ENCODE measurements at places on chromosomes 13 and 19. TPM values are rescaled to one million over a fixed set of nuclear protein-coding genes. Genes with fewer than 3 reads are reported as not detected.

LHB gene
- total RNA-seq: 1.2 TPM

DAND5 gene
- total RNA-seq: not detected

C1QTNF9 gene
- not detected for total RNA-seq

USHBP1 gene
- total RNA-seq: not detected

ZNF835 gene
- 0.64 TPM for total RNA-seq

ODAD3 gene
- total RNA-seq: not detected

ZNF333 gene
- 23.4 TPM for total RNA-seq

CHAF1A gene
- total RNA-seq: 9.7 TPM

KIR2DL3 gene
- not detected for total RNA-seq

SYNE4 gene
- 1.2 TPM for total RNA-seq

ZNF177 gene
- total RNA-seq: 2.6 TPM

ZNF254 gene
- total RNA-seq: 7.6 TPM

HRC gene
- not detected for total RNA-seq

AMER2 gene
- total RNA-seq: not detected

ZNF573 gene
- 12.3 TPM for total RNA-seq

MEDAG gene
- total RNA-seq: 13.6 TPM

ZFP28 gene
- 4.2 TPM for total RNA-seq

THSD8 gene
- total RNA-seq: not detected

CATSPERD gene
- total RNA-seq: not detected

All from epithelial cell of alveolus of lung (primary cell).